ENCODE measurements at places on chromosomes 11 and 22.

- DNase-seq, result no peak
Measured at GRCh38 chr22:38080850-38081635, 2.9 kb downstream of the SLC16A8 start.

DNA sequence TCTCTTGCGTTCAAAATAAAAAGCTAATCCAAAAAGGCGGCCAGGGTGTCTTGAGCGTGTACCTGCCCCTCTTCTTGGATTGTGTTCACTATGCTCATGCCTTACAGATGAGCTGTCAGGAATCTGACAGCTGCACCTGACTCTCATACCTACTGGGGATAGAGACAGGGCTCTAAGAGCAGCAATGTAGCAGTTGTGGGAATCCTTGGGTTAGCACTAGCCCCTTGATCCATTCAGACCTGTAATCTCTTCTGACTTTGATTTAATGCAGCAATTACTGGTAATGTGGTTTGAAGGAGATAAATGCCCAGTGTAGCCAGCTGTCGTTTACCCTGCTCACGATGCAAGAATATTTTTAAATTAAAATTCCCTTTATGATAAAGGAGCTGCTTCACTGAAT is 145.8 kb downstream of the APOL5 start:
- no peak for DNase-seq

- no peak for DNase-seq
Measured at GRCh38 chr11:91396236-91397133, 828.1 kb upstream of the FAT3 start.

GRCh38 chr11:48109046-48109666 is 107.5 kb upstream of the OR4B1 start:
- DNase-seq, result no peak

GRCh38 chr11:126328444-126328843 is 24.6 kb downstream of the DCPS start:
- DNase-seq, result no peak

GRCh38 chr22:44895296-44896055 is 114.3 kb downstream of the PHF21B start:
- no peak for DNase-seq
